Urinary bladder (tissue), 4 donors: ENCODE measurements at places on chromosomes 4 and X. TPM values are rescaled to one million over a fixed set of nuclear protein-coding genes. Genes with fewer than 3 reads are reported as not detected.

UGT2B10 gene
- total RNA-seq = not detected

TLR10 gene
- total RNA-seq = 3.0 TPM

DNA sequence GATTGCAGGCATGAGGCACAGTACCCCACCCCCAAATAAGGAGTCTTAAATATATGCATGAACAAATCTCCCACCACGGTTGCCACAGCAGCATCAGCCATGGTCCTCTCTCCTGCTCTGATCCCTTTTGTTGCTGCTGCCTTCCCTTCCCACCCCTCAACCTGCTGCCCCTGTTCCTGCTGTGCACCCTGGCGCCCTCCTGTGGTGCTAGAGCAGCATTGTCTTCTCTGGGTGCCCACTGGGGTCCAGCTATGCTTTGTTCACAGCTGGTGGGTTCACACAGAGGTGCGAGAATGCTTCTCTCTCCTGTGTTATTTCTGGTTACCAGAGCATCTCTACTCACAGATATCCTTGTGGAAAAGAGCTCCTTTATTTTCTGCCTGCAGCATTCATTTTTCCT, 116.2 kb downstream of the GATB start:
- no peak for DNase-seq

DNA sequence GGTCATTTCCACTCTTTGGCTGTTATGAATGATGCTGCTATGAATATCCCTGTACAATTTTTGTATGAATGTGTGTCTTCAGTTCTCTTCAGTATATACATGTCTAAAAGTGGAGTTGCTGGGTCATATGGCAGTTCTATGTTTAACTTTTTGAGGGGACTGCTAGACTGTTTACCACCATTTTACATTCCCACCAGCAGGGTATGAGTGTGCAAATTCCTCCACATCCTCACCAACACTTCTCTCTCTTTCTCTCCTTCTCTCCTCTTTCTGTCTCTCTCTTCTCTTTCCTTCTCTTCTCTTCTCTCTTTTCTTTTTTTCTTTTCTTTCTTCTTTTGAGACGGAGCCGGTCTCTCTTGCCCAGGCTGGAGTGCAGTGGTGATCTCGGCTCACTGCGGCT, 7.8 kb downstream of the WWC2 start:
- no peak for DNase-seq

DNA sequence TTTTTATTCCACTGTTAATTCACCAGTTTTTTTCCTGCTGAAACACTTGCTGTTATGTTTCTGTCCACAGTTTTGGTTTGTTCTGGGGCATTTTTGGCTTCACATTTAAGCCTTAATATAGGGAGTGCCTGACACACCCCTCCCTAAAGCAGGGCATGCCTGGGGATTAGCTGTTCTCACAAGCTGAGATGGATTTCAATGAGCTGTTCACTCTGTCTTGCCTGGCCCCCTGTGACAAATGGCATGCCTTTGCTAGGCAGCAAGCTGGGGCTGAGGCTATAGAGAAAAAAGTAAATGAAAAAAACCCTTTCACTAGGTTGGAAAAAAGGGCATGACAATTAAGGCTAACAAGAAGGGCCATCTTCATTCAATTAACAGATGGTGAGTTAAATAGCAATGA, 22.4 kb downstream of the LPAR4 start:
- DNase-seq = no peak

GRCh38 chr4:13983189-13983790, 355.8 kb upstream of the BOD1L1 start:
- DNase-seq = no peak
